ENCODE measurements at places on chromosomes 1 and 21. TPM values are rescaled to one million over a fixed set of nuclear protein-coding genes. Genes with fewer than 3 reads are reported as not detected.

GRCh38 chr1:190262538-190262937 lies 215.1 kb downstream of the BRINP3 start:
- DNase-seq = no peak

DNA sequence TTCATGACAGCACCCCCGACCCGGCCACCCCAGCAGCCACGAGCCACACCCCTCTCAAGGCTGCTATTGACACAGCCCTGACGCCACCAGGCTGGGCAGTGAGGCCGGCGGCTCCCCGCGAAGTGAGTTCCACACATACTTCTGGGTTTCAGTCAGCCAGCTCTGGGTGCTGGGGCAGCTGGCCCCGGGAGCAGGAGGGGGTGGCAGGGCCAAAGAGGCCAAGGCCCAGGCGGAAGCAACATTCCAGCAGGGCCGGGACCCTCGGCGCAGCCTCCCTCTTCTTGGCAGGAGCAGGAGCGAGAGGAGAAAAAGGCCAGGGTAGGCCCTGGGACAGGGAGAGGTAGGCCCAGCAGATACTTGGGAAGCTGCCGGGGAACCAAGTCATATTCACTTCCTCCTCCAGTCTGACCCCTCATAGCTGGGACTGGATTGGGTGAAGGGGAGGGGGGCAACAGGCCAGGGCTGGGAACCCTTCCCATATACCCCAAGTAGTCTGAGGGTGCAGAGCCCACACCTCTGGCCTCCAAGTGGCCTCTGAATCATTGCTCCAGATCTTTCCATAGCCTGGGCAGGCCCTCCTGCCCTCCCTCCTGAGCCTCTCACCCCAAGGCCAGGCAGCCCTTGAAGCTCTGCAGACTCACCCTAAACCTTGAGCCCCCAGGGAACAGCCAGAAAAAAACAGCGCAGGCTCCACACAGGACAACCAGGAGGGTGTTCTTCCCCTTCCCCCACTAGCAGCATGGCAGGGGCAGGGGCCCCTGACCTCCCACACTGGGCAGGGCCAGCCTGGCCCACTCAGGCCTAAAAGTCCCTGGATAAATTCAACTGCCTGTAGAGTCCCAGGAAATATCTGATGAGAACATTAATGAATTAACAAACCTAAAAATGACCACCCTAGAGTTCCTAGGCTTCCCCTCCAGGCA lies 5.7 kb downstream of the HSPG2 start:
- DNase-seq = no peak

- DNase-seq = no peak
Measured at GRCh38 chr1:209641832-209642172, 10.4 kb downstream of the LAMB3 start.

The SLAMF8 gene
- not detected for polyA plus RNA-seq

The RNF187 gene
- polyA plus RNA-seq = 71.1 TPM
